Skin of body (tissue), 3 donors: ENCODE measurements at places on chromosomes 7 and 10.

DNA sequence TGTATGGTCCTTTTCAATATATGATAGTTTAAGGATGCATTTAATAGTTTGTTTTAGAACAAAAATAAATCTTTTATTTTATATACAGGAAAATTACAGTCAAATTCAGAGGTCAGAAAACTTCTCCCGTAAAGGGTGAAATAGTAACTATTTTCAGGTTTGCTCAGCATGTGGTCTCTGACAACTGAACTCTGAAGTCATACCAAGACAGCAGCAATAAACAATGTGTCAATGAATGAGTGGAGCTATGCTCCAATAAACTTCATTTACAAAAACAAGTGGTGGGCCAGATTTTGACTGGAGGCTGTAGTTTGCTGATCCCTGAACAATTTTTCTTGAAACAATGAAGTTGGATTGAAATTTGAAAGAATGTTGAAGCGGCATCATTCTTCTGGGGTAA, 123.6 kb downstream of the ZNF248 start:
- no peak for DNase-seq

GRCh38 chr10:49609283-49610113, 612 bp upstream of the SLC18A3 start:
- DNase-seq, result no peak

DNA sequence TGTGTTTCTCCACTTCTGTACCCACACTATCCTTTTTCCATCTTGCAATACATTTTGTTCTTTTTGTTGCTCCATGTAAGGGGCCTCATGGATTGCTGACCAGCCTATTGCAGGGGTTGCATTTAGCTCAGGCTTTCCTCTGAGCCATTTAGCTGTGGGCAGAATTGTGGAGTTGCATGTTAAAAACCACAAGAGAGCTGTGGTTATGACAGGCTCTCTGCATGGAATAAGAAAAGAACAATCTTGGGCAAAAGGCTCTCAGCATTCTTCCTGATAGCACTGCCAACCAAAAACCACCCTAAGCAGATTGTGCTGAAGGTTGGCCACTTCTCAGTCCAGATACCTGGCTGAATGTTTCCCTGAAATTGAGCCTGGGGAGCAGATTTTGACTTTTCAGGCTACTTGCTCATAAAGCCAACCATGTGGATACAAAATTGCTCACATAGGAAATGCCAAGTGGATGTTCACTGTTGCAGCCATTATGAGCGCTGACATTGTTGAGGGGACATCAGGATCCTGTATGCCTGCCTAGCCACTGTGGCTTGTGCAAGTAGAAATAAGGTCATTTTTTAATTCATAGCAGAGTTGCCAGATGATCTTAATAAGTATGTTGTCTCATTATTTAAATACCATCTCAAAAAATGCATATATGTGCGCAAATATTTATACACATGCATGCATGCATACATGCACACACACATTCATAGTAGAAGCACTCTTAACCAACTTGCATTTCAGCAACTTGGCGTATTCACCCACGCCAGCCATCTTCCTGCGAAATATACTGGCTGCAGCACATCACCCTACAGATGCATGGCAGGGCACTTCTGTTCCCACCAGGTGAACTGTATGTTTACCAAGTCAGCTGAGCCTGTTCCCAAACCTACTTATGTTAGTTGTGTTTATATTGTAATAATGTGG, 695.4 kb downstream of the LRMDA start:
- DNase-seq, result no peak

DNA sequence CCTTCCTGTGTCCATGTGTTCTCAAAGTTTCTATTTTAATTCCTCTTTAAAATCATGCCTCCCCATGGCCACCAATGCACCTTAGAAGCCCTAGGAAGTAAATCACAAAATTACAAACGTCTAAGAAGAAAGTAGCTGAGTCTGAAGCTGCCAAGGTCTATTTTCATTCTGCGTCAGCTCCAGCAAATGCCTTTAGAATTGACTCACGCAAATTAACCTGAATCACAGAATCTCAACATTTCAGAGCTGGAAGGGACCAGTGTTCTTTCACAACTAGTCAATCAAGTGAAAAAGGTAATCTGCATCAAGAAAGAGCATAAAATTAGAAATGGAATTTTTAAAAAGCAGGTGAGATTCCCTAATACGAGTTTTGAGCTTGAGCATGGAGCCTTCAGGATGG, 1017.6 kb downstream of the SORCS3 start:
- DNase-seq, result no peak

- no peak for DNase-seq
Observed at GRCh38 chr10:114779803-114780576, 41.6 kb upstream of the FHIP2A start.

- peak; percentile 20 for DNase-seq
Observed at GRCh38 chr10:121078672-121079102, 227.5 kb downstream of the WDR11 start.

DNA sequence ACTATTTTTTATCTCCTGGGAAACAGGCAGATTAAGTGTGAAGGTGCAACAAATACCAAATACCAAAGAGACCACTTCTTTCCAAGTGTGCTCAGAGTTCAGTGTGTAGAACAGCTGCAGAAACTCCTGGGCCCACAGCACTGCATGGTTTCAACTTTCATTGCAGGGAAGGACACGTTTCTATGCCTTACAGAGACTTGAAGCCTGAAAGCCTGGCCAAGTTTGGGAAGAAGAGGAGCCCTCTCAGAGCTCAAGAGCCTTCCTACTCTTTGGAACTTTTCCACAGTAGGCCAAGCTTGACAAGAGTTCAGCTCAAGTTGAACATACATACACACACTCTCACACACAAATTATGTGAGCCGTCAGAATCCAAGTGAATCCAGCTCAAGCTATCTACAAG, 2.5 kb downstream of the HOXA4 start:
- peak; percentile 52 for DNase-seq

DNA sequence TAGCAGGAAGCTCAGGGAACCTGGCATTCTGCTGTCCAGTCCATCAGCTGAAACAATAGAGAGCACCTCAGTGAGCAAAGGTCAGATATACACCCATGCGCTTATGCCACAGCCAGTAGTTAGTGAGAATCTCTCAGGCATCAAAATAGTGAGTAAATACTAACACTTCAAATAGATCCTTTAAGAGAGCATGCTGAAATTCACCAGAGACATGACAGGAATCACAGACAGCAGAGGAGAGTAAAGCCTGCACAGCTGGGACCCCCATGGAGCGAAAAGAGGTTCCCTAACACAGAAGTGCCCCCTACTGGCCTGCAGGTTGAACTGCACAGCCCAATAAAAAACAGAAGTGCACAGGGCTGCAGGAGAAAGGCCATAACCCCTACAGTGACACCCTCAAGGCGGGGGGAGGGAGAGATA, 57.6 kb upstream of the ANTXRL start:
- DNase-seq, result no peak

DNA sequence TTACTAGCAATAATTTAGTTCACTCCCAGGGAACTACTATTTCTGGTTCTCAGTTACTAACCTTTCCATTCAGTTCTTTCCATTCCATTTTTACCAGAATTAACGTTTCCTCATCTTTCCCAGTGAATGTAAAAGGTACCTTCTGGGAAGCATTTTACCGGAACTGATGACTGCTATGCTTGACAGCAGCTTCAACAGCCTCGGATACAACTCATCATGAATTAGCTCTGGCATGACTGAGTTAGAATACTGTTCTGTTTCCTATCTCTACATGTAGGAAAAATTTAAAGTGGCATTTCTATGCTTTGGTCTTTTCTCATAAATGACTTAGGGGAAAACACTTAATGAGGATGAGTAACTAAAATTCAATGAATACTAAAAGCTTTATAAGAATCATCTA, 18.6 kb downstream of the TAS2R41 start:
- DNase-seq, result no peak

DNA sequence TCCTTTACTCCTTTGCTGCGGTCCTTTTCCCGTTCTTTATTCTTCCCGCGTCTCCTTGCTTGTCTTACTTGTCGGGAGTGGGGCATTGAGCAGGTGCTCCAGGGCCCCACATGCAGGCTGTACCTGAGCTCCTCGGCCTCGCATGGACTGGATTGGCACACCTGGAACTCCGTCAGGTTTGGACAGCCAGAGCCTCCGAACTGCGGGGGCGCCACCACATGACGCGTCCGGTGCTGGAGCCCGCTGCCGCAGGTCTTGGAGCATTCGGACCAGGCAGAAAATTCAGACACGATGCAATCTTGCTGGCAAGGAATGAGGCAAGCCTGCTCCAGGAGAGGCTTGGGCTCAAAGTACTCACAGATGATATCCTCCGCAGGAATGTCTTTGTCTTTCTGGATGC, 195.7 kb downstream of the THSD7A start:
- DNase-seq, result no peak

DNA sequence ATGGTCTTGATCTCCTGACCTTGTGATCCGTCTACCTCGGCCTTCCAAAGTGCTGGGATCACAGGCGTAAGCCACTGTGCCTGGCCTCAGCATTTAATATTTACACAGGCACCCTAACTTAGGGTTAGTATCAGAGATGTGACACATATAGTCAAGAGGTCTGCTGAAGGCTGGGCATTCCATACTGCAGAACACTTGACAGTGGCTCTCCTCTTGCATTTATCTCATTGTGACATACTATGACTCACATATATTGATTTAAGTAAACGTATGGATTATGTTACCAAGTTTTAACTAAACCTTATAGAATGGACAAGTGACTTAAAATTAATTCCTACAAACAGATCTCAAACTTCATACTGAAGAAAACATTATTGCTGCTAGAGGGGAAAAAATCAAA, 36.6 kb downstream of the BRAF start:
- DNase-seq, result no peak

- peak; percentile 28 for DNase-seq
Observed at GRCh38 chr10:5719546-5719945, 34.9 kb downstream of the TASOR2 start.
